Activated T-helper 1 cell treated with anti-CD3 and anti-CD28 coated beads, Interleukin-12 subunit alpha, Interleukin-12 subunit beta, Interleukin-2, Interleukin-4 antibody, amounts not matched to agents 30 ng/mL and 10 ng/mL and 1 ng/mL, durations not matched to agents 14 hours and 24 hours and 36 hours (primary cell): ENCODE measurements at places on chromosomes 3 and 15. TPM values are rescaled to one million over a fixed set of nuclear protein-coding genes. Genes with fewer than 3 reads are reported as not detected.

Gene HCLS1
- total RNA-seq = 234 and 235 TPM in 2 replicates

Gene MNS1
- total RNA-seq = 0.17 and 0.44 TPM in 2 replicates

Gene TMEM207
- total RNA-seq = not detected in 2 replicates

Gene APBA2
- total RNA-seq = 0.80 and 0.86 TPM in 2 replicates

Gene VIPR1
- 0.69 and 0.88 TPM in 2 replicates for total RNA-seq

Gene GAP43
- total RNA-seq = not detected in 2 replicates

DNA sequence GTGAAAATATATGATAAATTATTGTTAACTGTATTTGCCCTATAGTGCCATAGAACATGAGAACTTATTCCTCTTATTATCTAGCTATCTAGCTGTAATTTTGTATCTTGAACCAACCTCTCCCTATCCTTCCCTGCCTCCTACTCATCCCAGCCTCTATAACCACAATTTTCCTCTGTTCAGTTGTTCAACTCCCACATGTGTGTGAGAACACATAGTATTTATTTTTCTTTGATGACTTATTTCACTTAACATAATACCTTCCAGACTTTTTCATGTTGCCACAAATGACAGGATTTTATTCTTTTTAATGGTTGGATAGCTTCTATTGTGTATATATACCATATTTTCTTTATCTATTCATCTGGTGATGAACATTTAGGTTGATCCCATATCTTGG is 85.4 kb upstream of the SUCLG2 start:
- no peak overlapping the region for H3K27ac ChIP-seq
- H3K4me3 ChIP-seq = no peak overlapping the region
- H3K4me1 ChIP-seq = no peaks in the 10 kb centered on the region
- H3K27me3 ChIP-seq = peaks cover 2% of the 10 kb centered on the region

DNA sequence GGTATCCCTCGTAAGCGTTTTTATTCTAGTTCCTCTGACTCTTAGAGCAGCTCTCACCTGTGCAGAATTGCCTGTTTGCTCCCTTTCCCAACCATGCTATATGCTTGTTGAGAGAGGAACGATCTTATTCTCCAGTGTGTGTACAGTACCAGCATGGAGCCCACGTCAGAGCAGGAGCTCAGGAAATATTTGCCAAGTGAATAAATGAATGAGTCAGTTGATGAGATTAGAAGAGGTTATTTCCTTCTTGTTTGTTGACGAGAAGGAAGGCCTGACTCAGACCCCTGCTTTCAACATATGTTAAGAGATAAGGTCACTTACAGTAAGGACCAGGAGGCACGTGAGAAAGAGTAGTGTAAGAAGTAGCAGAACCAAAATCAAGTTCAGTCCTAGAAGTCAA is 106.3 kb upstream of the ABHD17C start:
- peaks cover 4% of the 10 kb centered on the region for H3K27me3 ChIP-seq
- no peaks in the 10 kb centered on the region for H3K4me1 ChIP-seq
- no peaks in the 10 kb centered on the region for H3K36me3 ChIP-seq
- H3K27ac ChIP-seq = no peak overlapping the region
- no peak overlapping the region for H3K4me3 ChIP-seq
- DNase-seq = no peak

DNA sequence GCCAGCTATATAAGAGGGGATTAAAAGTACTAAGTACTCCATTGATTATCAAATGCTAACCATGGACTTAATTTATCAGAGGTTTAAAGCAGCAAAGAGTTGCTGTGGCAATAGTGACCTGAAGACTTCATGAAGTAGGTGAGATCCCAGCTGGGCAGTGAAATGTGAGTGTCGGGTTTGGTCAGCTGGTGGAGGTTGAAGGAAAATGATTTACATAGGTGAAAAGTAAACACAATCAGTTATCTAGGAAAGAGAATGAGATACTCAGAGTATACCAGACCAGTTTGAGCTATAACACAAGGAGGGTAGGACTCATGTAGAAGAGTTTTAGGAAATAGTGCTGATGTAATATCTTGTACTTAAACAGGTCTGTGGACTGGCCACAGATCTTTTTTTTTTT is 16.5 kb upstream of the FBXO22 start:
- H3K4me1 ChIP-seq = peaks cover 14% of the 10 kb centered on the region
- peaks cover 24% of the 10 kb centered on the region for H3K36me3 ChIP-seq
- no peak overlapping the region for H3K4me3 ChIP-seq
- no peak for DNase-seq
- H3K27me3 ChIP-seq = no peaks in the 10 kb centered on the region

DNA sequence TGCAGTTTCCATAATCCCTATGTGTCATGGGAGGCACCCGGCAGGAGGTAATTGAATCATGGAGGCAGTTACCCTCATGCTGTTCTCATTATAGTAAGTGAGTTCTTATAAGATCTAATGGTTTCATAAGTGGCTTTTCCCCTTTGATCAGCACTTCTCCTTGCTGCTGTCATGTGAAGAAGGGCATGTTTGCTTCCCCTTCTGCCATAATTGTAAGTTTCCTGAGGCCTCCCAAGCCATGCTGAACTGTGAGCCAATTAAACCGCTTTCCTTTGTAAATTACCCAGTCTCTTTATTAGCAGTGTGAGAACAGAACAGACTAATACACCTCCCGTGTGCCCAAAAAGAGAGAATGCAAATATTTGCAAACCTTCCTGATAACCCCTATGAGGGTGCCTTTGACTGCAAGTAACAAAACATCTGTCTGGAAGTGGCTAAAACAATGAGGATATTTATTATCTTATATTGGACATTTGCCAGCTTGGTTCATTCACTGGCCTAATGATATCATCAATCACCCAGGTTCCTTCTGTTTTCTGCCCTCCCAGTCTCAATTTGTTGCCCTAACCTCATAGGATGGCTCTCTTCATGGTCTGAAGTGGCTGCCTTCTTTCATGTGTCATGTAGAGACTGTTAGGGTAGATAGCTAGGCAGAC is 68.7 kb downstream of the BHLHE40 start:
- H3K4me1 ChIP-seq = peaks cover 26% of the 10 kb centered on the region
- H3K4me3 ChIP-seq = no peak overlapping the region
- no peak for DNase-seq
- H3K36me3 ChIP-seq = peaks cover 8% of the 10 kb centered on the region
- H3K27ac ChIP-seq = no peak overlapping the region
- no peaks in the 10 kb centered on the region for H3K27me3 ChIP-seq

- peaks cover 14% of the 10 kb centered on the region for H3K36me3 ChIP-seq
- no peak for DNase-seq
- peaks cover 2% of the 10 kb centered on the region for H3K27me3 ChIP-seq
- no peak overlapping the region for H3K4me3 ChIP-seq
- no peaks in the 10 kb centered on the region for H3K4me1 ChIP-seq
Measured at GRCh38 chr3:101888653-101889052, 39.3 kb downstream of the NFKBIZ start.

DNA sequence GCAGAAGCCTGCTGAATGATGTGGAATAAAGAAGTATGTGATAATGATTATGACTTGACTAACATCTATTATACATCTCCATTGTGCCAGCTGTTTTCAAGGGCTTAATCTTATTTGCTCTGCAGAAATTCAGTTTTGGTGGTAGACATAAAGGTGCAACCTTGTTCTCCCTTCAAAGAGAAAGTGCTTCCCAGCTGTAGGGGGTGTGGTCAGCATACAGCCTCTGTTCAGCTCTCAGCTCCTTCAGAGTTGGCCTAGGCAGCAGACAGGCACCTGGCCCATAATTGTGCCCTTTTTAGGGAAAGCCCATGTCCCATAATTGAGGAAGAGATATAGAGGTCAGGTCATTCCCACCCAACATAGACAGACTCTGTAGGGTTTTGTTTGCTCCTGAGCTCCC is 104.3 kb upstream of the EOMES start:
- no peaks in the 10 kb centered on the region for H3K4me1 ChIP-seq
- H3K27me3 ChIP-seq = no peaks in the 10 kb centered on the region
- no peak overlapping the region for H3K4me3 ChIP-seq
- no peak overlapping the region for H3K27ac ChIP-seq
- no peaks in the 10 kb centered on the region for H3K36me3 ChIP-seq
- no peak for DNase-seq

DNA sequence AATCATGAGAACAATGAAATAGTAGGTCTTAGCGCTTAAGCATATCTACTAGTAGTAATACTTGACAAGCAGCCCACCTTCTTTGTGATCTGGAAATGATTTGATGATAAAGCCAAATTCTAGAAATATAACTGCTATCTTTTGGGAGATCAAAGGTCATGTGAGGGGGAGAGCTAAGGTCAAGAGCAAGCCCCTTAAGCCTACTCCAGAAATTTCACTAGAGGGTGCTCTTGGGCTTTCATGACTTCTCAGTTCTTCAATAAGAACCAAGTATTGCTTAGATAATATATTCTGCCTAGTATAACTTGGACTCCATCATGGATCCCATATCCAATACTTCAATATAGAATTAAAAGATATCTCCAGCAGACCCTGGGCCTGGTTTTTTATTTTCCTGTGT is 319.6 kb downstream of the ZBTB20 start:
- no peaks in the 10 kb centered on the region for H3K36me3 ChIP-seq
- no peak for DNase-seq
- H3K27ac ChIP-seq = no peak overlapping the region
- H3K4me1 ChIP-seq = no peaks in the 10 kb centered on the region
- H3K4me3 ChIP-seq = no peak overlapping the region

GRCh38 chr15:74730619-74731316 is 5.4 kb upstream of the CYP1A1 start:
- peaks cover 11% of the 10 kb centered on the region for H3K27me3 ChIP-seq
- peaks cover 7% of the 10 kb centered on the region for H3K4me1 ChIP-seq
- H3K4me3 ChIP-seq = no peak overlapping the region
- DNase-seq = no peak
- H3K27ac ChIP-seq = no peak overlapping the region

DNA sequence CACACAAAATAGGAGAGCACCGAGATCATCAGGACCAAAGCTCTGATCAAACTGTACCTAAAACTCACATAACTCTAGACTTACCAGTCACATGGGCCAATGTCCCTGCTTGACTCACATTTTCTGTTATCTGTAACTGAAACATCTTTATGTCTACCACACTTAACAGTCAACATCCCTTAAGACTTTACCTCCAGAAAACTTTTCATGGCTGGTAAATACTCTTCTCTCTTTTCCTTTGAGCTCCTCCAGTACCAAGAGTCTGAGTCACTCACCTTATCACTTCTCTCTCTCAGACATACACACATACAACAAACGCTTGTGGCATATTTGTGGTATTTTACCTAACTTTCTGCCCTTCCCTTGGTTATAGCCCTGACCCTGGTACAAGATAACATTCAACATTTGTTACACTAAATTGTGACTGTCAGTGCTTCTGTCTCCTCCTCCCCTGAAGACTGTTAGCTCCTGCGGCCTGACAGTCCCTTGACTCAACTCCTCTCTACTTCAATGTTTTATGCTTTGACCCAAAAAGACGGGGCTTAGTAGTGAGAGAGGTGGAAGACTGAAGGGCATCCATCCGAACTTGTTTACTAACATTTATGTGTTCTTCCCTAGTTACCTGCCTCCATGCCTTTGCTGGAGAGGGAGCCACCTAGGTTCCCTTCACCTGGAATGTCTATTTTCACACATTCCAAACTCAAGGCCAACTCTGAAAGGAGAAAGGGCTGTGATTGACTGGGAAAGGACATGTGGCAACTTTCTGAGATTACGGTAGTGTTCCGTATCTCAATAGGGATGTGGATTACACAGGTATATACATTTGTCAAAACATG is 3.7 kb upstream of the EFHB start:
- no peak overlapping the region for H3K4me3 ChIP-seq
- H3K27me3 ChIP-seq = peaks cover 3% of the 10 kb centered on the region
- H3K4me1 ChIP-seq = peaks cover 35% of the 10 kb centered on the region
- no peak for DNase-seq

GRCh38 chr3:44734646-44735168 is 5.3 kb downstream of the ZNF501 start:
- H3K4me3 ChIP-seq = no peak overlapping the region
- no peak for DNase-seq
- peaks cover 6% of the 10 kb centered on the region for H3K4me1 ChIP-seq
- peaks cover 9% of the 10 kb centered on the region for H3K36me3 ChIP-seq

GRCh38 chr15:43316016-43316970 is 14.1 kb downstream of the LCMT2 start:
- no peaks in the 10 kb centered on the region for H3K4me1 ChIP-seq
- peaks cover 11% of the 10 kb centered on the region for H3K27me3 ChIP-seq
- no peak overlapping the region for H3K27ac ChIP-seq
- no peaks in the 10 kb centered on the region for H3K36me3 ChIP-seq
- no peak for DNase-seq

GRCh38 chr3:189677667-189678066 is 46.5 kb downstream of the TP63 start:
- H3K36me3 ChIP-seq = no peaks in the 10 kb centered on the region
- peaks cover 5% of the 10 kb centered on the region for H3K27me3 ChIP-seq
- no peak overlapping the region for H3K27ac ChIP-seq
- H3K4me1 ChIP-seq = no peaks in the 10 kb centered on the region

- H3K27ac ChIP-seq = no peak overlapping the region
- peaks cover 9% of the 10 kb centered on the region for H3K36me3 ChIP-seq
- no peak overlapping the region for H3K4me3 ChIP-seq
- no peak for DNase-seq
- H3K27me3 ChIP-seq = peaks cover 37% of the 10 kb centered on the region
Measured at GRCh38 chr3:71294919-71295318, 288.6 kb downstream of the FOXP1 start.

DNA sequence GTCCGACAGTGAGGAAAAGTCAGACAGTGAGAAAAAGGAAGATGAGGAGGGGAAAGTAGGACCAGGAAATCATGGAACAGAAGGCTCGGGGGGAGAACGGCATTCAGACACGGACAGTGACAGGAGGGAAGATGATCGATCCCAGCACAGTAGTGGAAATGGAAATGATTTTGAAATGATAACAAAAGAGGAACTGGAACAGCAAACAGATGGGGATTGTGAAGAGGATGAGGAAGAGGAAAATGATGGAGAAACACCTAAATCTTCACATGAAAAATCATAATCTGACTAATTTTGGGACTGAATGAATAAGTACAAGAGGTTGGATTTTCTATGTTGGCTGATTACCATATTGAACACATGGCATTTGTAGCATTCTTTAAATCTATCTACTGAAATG is 26.2 kb downstream of the SEC62 start:
- H3K36me3 ChIP-seq = peaks cover 22% of the 10 kb centered on the region
- no peaks in the 10 kb centered on the region for H3K27me3 ChIP-seq
- peak overlapping the region; percentile 52 for H3K27ac ChIP-seq
- no peaks in the 10 kb centered on the region for H3K4me1 ChIP-seq

DNA sequence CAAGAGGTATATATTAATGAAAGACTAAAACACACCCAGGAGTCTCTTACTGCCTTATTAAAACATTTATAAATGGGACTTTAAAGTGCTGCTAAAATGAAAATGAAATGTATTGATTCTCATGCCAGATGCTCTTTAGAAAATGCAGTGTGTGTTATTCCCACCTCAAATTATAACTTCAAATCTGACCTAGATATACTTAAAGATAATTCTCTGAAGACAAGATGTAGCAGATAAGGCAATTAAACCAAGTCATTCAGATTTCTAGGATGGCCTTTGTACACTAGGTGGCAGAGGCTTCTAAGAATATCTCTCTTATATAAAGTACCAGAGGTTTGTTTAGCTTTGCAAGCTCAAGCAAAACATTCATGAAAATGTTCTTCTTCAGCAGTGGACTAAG is 26.9 kb upstream of the GOLGA8B start:
- no peak overlapping the region for H3K27ac ChIP-seq
- H3K4me3 ChIP-seq = no peak overlapping the region
- peaks cover 10% of the 10 kb centered on the region for H3K4me1 ChIP-seq
- H3K27me3 ChIP-seq = peaks cover 44% of the 10 kb centered on the region

- peaks cover 18% of the 10 kb centered on the region for H3K27me3 ChIP-seq
- DNase-seq = no peak
- H3K4me1 ChIP-seq = no peaks in the 10 kb centered on the region
- H3K4me3 ChIP-seq = no peak overlapping the region
Measured at GRCh38 chr15:101342056-101342455, 47.0 kb upstream of the SNRPA1 start.

- peaks cover 28% of the 10 kb centered on the region for H3K27me3 ChIP-seq
- DNase-seq = no peak
- H3K4me3 ChIP-seq = no peak overlapping the region
- no peaks in the 10 kb centered on the region for H3K36me3 ChIP-seq
- peak overlapping the region; percentile 21 for H3K27ac ChIP-seq
- no peaks in the 10 kb centered on the region for H3K4me1 ChIP-seq
Measured at GRCh38 chr15:51234176-51234927, 104.0 kb downstream of the CYP19A1 start.
